ENCODE measurements at places on chromosomes 13 and 19.

GRCh38 chr13:77310579-77311279, 16.2 kb downstream of the MYCBP2 start:
- DNase-seq: no peak

GRCh38 chr19:32174386-32175113, 170.9 kb upstream of the ZNF507 start:
- DNase-seq: no peak

DNA sequence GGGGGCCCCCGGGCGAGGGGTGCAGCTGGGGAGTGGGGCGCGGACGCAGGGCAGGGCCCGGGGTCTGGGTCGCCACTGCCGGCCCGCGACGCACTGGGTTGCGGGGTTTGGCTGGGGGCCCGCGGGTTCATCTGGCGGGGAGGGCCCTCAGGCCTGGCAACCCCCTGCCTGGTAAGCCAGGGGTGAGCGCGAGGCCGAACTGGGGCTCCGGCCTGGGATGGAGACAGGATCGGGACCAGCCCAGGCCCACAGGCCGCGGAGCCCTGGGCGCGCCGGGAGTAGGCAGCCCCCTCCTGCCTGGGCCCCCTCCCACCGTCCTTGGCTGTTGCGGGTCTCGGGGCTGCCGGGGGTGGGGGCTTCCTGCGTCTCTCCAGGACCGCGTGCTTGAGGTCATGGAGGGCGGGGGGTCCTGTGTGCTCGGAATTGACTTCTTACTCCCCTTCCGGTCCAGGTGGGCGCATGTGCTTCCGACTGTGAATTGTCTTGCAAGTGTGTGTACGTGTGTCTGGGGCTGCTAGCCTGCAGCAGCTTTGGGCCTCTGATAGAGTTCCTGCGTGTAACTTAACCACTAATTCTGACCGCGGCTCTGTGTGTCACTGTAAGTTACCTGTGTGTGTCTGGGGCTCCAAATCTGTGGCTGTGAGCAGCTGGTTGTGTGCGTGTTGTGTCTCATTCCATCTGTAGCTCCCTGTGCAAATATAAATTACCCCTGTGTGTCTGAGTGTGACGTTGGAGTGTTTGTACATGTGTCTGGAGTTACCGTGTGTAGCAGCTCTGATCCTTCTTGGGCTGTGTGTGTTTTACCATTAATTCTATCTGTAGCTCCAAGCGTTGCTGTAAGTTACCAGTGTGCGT, 751 bp downstream of the GRAMD1A start:
- DNase-seq: peak; percentile 65

DNA sequence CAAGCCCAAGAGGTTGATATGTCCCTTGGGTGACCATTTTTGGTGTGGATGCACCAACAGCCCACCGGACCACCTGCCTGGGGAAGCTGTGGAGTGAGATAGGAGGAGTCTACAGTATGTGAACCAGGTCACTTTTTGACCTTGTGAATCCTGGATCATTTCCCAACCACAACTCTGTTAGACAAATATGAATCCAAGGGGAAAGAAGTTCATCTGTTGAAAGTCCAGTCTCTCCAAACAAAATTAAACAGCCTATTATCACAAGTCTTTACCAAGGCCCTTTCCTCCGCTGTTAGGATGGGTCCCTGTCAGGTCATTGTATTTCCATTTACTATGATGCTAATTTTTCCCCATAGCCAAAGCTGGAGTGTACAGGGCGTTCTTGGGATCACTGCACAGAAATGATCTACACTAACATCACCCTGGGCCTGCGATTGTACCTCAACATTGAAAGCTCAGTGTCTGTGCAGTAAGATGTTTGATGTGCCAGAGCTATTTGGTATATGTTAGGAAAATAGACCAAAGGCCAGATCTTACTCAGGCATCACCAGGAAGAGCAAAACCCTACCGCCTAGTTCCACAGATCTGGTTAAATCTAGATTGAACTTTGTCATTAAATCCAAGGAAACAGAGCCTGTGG, 117.1 kb downstream of the STARD13 start:
- DNase-seq: no peak

- no peak for DNase-seq
Observed at GRCh38 chr19:2043961-2044708, 6.9 kb downstream of the MKNK2 start.

DNA sequence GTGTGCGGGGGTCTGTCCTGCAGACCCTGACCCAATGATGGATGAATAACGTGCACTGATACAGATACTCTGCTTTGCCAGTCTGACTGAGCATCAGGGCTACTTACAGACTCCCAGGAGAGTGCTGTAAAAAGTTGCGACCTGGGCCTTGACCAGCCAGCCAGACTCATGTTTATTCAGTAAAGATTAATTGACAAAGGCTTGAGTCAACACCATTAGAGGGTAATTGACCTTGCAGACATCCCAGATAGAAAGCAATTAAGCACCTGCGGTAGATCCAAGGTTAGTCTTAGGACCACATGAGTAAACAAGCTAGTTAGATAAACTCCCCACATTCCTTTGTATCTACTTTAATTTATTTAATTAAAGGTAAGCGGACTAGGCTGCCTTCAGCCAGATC, 10.4 kb downstream of the NUDT19 start:
- no peak for DNase-seq

- no peak for DNase-seq
Observed at GRCh38 chr13:53098455-53098854, 69.8 kb downstream of the OLFM4 start.

DNA sequence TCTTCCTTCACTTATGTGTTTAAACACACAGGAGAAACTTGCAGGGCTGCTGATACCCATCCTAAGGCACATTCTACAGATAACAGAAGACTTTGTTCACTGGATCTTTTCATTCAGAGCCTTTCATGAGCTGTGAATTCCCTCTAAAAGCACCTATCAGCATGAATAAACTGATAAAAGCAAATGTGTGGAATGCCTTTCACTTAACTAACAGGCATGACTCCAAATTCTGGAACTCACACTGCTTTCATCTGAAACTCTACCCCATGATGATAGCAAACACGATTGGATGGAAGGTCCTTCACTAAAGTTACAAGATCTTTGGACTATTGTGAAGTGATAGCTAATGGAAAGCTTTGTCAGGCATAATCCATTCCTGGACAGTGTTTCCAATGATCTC, 457.3 kb downstream of the EFNB2 start:
- DNase-seq: no peak

DNA sequence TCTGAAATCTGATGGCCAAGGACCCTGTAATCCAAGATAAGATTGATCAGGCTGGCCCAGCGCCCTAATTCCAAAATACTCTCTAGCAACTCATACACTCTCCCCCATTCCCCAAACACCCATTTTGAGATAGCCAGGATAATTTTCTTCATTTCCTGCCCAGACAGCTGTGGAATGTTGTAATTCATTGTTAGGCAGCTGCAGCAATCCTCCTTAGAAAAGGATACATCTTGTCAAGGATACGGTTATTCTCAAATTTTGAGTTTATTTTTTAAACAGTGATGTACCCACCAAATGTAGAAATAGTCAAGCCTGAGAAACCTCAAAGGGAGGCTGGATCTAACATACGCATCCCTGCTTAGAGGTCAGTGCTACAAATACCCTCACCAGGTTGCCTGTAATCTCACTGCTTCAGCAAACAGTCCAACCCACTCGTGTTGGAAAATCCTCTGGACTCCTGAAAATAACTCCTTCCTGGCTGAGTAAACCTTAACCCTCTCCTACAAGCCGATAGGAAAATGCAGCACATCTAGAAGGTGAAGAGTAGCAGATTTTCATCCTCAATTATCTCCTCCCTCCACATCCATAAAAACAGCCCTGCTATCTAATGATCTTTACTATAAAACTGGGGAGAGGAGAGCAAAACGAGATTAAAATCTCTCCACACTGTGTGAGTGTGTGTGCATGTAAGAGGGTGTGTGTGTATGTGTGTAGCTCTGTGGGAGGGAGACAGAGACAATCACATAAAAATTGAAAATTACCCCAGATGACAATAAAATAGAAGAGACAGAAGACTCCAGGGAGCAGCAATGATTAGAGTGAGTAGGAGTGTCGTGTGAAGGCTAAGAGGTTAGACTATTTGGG, 683.1 kb downstream of the DIAPH3 start:
- DNase-seq: no peak

GRCh38 chr19:18730885-18731513, 47.5 kb downstream of the CRTC1 start:
- DNase-seq: no peak

GRCh38 chr13:81395368-81395767, 1054.4 kb upstream of the SPRY2 start:
- peak; percentile 5 for DNase-seq

DNA sequence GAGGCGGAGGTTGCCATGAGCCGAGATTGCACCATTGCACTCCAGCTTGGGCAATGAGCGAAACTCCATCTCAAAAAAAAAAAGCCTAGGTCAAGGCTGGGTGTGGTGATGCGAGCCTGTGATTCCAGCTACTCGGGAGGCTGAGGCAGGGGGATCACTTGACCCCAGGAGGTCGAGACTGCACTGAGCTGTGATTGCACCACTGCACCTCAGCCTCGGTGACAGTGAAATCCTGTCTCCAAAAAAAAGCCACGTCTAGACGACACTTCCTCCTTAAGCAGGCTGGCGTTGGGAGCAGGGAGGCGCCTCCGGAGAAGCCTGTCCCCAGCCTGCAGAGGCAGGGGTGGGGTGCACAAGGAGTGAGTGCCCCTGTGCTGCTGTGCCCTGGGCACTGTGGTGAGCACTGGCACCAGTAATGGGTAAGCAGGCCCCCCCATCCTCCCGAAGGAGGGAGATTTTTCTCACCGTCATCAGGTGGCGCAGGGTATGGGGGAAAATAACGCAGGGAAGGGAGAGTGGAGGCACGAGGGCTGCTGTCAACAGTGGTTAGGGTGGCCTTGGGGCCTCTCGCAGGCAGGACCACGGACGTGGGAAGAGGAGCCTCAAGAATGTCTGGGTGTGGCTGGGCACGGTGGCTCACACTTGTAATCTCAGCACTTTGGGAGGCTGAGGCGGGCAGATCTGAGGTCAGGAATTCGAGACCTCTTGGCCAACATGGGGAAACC, 706 bp downstream of the P2RY11 start:
- no peak for DNase-seq

GRCh38 chr13:98568918-98569317, 8.0 kb downstream of the STK24 start:
- DNase-seq: no peak

- DNase-seq: no peak
Observed at GRCh38 chr19:33325920-33326319, 23.6 kb upstream of the CEBPA start.

Measured in H54 (cell line).